NCI-H187 (cell line): ENCODE measurements at places on chromosomes 2 and 18.

DNA sequence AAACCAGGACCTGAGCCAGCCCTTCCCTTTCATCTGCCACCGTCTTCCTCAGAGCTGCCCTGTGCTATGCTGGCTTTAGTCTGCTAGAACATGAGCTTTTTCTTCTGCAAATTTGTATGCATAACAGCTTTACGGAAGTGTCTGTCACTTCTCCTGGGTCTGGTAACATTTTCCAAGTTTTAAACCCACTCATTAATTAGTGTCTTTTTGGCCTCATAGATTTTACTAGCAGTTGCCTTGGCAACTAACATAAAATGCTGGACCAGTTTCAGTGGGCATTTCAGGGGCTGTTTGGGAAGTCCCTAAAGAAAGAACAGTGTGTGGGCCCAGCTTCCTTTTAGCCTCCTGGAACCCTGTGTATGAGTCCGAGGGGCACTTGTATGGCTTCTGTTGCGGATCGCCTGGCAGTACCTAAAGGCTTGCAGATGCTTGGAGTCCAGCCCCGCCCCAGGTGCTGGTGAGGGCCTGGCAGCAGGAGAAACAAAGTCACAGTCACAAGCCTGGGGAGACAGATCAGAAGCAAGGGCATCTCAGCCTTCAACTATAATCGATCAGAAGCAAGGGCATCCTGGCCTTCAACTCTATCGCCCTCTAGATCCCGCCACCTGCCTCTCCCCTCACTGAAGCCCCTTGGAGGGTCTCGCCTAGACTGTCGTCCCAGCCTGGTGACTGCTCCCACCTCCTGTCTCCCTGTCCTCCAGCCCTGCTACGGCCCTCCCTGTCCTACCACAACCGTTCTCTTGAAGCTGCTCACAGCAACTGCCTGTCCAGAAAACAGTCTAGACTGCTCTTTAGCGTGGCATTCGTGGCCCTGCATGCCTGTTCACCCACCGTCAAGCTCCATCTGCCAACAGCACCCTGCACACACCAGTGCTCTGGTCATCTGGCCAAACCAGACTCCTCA lies 36.8 kb upstream of the MAPRE3 start:
- no peak for DNase-seq

DNA sequence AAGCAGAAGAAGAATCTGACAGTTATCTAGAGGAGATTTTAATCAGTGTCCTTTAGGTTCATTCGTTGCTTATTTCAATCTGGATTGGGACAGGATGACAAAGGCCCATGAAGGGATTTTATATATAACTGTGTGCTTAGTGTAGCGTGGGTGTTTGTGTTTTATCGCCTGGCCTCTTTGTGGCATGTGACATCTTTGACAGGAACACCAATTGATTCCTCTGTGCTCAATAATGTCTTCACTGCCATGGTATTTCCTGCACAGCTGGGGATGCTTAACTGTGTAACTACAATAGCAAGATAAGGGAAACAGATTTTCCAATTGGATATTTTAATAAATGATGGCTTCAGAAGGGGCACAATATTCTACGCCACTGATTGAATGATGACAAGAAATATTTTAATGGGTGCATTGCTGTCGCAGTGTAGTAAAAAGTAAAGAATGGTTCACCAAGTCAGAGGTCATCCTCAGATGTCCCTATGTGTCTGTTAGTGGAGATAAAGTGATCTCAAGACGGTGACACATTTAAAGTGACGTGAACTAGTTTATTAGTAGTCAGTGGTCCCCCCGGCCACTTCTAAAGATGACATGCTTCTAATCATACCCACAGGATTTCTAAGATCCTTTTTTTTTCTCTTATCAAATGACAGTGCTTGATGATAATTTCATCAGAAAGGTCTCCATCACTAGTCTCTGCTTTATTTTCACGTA lies 160.4 kb downstream of the AGAP1 start:
- no peak for DNase-seq

DNA sequence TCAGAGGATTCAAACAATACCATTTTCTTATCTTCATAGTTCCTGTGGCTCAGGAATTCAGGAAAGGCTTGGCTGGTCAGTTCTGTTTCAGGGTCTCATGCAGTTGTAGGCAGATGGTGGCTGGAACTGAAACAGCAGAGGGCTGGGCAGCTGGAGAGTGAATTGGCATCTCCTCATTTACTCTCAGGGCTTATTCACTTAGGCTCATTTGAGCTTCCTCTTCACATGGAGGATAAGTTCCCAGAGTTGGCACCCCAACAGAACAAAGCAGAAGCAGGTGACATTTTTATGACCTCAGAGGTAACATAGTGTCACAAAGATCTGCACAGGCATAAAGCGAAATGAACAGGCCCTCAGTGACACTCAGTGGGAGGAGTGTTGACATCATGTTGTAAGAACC lies 66.1 kb downstream of the RBBP8 start:
- no peak for DNase-seq

- no peak for DNase-seq
Measured at GRCh38 chr2:55138014-55138881, 88.0 kb upstream of the RTN4 start.

- DNase-seq, result no peak
Measured at GRCh38 chr2:82256983-82257632, 1952.6 kb upstream of the LRRTM1 start.

DNA sequence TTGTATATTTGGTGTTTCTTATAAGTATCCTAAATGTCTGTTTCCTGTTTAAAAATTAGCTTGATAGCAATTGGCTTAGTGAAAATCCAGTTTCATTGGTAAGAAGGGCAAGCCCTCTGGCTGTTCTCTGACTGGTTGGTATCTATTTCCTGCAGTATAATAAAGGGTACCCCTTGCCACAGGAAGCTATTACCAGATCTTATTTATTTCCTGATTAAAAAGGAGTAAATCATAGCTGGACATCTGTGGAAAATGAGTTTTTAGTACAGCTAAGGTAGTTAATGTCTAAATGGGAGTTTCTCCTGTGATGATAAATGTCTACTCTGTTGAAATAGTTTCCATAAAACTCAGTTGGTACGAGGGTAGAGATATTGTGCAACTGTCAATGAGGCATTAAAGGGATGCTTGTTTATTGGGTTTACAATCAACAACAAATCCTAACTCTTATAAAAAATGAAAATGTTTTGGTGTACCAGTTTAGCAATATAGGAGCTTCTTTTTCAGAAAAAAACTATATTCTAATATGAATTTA lies 58.7 kb downstream of the FASTKD2 start:
- no peak for DNase-seq

GRCh38 chr18:45765796-45766195 lies 41.8 kb downstream of the SLC14A1 start:
- no peak for DNase-seq

DNA sequence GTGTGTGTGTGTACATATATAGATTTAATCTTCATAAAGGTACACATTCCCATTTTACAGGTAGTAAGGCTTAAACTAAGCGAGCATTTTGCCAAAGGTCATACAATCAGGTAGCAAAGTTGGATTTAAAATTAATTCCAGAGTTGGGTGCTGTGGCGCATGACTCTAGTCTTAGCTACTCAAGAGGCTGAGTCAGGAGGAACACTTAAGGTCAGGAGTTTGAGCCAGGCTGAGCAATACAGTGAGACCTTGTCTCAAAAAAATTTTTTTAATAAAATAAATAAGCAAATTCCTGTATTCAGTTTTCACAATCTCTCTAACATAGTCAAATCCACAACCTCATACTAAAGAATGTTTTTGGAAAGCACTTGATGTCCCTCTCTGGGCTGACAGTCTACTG lies 111.5 kb upstream of the LDLRAD4 start:
- DNase-seq, result no peak
